ENCODE measurements at places on chromosomes 1 and 21.

GRCh38 chr1:27616441-27616840, 12.5 kb upstream of the AHDC1 start:
- no peak for DNase-seq

DNA sequence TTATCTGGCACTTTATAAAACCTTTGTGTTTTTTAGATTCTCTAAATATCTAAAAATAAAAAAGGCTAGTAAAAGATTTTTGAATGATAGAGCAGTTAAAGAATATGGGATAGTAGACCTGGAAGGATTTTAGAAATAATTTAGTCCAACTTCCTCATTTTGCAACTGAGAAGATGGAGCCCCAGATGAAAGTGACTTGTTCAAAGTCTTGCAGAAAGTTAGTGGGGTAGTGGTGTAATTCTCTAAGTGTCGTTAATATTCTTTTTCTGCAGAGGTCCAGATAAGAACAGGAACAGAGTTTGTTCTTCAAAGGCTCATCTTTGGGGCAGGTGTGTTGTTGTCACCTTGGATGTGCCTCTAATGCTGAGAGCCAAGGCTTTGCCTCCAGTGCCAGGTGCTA, 159.5 kb downstream of the DISC1 start:
- DNase-seq = no peak

GRCh38 chr1:190808035-190808434, 330.4 kb upstream of the BRINP3 start:
- DNase-seq = no peak

GRCh38 chr1:204196068-204196795, at the start of gene KISS1:
Gene KISS1 (minus strand): TSS chr1:204196491. CDS start chr1:204192876, 3,615 bp downstream.
- no peak for DNase-seq

GRCh38 chr1:12075195-12076114, 12.4 kb downstream of the TNFRSF8 start:
- no peak for DNase-seq

GRCh38 chr21:44478124-44478800, 23.0 kb downstream of the LRRC3 start:
- no peak for DNase-seq

GRCh38 chr1:9558946-9559545, 19.8 kb downstream of the SLC25A33 start:
- no peak for DNase-seq

- no peak for DNase-seq
Observed at GRCh38 chr1:193919827-193920226, 733.4 kb upstream of the B3GALT2 start.

DNA sequence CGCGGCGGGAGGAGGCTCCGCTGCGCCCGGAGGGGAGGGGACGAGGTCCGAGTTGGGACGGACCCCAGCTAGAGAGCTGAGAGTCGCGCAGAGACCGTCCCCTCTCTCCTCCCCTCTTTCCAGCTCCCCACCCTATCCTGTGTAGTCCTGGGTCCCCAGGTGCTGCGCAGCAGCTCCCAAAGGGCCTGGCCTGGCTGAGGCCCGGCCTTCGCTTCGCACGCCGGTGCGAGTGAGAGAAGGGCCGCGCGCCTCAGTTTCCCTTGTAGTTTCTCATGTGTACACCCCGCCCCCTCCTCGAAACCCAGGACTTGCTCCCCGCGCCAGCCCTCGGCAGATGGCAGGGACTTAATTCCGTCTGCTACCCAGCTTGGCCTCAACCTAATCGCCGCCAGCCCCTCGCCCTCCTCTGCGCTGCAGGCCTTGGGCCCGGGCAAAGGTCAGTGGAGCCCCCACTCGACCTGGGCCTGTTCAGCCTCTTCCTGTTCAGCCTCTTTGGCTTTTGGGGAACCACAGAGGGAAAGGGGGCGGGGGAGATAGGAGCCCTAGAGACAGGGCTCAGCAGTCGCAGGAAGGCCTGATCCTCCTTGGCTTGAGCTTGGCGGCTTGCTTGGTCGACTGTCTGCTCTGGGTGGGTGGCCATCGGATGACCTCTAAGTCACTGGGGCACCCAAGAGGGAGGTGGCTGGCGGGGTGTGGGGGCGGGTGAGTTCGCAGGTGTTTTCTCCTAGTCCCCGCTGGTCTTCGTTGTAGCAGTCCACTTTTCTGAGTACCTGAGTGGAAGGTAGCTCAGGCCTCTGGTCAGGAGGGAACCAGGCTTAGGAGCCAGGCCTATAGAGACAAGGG, 1.0 kb downstream of the ZNF687 start:
- no peak for DNase-seq

DNA sequence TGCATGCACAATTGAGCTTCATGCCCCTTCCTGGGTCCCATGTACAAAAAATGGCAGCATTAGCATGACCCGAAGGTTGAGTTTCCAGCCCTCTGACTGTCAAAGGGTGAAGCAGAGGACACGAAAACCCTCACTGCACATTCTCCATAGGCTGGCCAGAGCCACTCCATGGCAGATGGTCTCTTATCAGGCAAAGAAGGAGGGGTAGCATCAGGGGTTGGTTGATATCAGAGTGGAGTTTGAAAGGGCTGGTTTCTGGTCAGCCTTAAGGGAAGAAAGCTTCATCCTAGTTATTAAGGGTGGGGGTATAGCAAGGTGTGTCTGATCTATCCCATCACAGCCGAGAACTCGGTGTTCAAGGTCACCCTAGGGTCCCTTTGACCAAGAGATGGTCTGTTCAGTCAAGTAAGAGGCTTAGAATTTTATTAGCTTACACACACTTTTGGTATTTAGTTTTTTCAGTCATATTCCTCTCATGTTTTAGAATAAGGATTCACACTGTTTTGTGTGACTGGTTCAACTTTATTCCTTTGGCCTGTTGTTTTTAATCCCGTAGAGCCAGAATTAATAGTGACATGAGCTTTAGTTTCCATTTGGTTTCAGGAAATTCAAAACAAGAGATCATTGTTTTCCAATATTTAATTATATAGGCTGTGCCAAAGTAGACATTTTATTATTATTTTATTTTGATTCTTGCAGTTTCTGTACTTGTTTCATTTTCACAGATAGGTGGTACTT, 199.9 kb upstream of the FMN2 start:
- no peak for DNase-seq

DNA sequence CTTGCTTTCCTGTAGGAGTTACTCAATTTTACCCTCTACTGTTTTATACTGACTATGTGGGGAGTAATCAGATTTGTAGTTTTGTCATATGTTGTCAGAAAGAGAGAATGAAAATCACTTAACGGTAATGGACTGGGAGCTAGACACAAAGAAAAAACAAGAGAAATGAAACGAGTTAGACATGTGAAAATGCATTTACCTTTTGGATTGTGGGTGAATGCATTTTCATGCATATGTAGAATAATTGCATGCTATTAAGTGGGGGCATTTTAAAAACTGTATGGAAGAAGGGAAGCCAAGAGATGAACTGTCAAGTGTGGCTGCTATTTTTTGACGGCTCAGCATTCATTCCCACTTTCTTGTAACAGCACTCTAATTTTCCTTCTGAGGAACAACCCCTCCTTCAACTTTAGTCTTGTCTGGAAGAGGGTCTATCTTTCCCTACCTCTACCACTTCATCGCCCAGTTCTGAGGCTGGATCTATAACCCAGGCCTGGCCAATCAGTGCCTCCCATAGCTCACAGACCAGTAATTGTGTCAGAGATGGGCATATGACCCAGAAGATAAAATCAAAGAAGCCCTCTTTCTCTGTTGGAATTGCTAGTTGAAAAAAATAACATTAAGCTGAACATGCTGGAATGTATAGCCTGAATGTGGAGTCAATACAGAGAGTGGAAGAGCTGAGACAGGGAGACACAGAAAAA, 5.2 kb upstream of the ZNF697 start:
- no peak for DNase-seq

GRCh38 chr1:203058676-203058935, 27.2 kb downstream of the MYOG start:
- no peak for DNase-seq

DNA sequence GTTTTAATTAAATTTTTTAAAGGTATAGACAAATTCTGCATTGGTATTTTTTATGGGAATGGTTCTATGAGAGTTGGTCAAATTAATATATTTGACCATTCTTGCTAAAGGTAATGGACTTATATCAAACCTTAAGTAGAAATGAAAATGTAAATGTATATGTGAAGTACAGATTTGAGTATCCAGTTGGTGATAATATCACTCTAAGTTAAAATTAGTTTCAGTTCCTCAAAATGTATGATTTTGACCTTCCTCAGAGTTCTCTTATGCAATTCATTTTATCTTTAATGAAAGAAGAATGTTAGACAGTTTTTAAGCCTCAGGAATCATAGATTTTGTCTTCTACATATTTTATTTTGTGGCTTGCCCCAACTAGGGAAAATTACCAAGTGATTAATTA, 1291.5 kb upstream of the B3GALT2 start:
- DNase-seq = no peak

- no peak for DNase-seq
Observed at GRCh38 chr1:78009836-78010235, 5.1 kb downstream of the DNAJB4 start.

GRCh38 chr1:244599937-244600350, 53.0 kb upstream of the DESI2 start:
- DNase-seq = no peak

- no peak for DNase-seq
Observed at GRCh38 chr1:20751462-20751990, 19.0 kb upstream of the SH2D5 start.

DNA sequence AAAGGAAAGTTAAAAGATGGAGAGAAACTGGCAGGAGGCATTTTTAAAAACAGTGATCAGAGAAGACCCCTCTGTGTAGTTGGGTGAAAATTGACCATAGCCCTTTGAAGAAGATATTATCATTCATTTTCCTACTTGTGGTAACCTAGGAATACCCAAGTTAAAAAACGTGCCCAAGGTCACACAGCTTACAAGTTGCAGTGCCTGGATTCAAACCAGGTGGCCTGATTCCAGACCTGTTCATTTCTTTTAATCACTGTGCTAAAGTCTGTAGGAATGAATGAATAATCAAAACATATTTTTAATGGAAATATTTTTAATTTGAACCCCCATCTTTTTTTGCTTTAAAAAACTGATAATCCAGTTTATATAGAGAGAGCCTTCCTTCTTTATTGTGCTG, 35.6 kb downstream of the MARK1 start:
- DNase-seq = no peak

DNA sequence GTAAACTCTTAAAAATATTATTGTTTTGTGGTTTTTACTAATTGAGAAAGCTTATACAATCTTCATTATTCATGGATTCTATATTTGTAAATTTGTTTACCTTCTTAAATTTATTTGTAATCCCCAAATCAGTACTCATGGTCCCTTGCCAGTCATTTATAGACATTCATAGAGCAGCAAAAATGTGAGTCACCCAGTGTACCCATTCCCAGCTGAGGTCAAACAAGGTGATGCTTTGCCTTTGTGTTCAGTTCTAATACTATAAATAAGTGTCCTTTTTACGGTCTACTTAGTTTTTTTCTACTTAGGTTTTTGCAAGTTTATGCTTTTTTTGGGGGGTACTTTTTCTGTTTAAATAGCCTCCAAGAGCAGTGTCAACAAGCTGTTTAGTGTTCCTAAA, 36.1 kb downstream of the SORT1 start:
- no peak for DNase-seq

DNA sequence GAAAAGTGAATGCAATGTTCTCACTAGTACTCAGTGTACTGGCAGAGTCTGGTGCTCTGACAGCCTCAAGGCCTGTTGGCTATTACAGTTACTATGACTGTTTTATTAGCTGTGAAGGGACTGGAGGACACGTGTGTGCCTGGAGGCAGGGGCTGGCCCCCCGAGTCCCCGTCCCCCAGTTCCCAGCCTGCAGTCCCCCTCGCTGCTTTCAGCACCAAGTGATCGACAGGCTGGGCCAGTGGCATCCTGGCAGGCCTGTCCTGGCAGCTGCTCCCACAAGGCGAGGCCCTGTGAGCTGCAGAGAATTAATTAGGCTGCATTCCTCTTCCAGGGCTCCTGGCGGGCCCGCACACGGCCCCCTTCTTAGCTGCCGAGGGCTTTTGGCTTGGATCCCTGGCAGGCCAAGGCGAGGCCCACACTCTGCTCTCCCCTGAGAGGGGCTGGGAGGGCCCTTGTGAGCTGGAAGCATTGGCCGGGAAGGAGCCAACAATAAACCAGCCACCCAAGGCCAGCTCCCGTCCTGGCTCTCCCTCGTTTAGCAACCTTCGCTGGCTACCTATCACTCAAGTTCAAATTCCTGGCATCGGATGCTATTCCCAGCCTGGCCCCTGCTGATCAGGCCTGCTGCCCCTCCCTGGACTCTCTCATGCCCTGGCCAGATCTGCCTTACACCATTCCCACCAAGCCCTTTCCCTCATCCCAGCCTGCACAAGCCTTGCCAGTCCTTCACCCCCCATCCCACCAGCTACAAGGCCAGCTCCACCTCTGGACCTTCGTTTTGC, 9.8 kb downstream of the EDN2 start:
- DNase-seq = no peak

GRCh38 chr1:108117945-108118902, 81.9 kb downstream of the SLC25A24 start:
- no peak for DNase-seq

GRCh38 chr1:82048596-82048995, 247.9 kb downstream of the ADGRL2 start:
- no peak for DNase-seq

GRCh38 chr1:101235216-101235695, 1.6 kb upstream of the S1PR1 start:
- no peak for DNase-seq

DNA sequence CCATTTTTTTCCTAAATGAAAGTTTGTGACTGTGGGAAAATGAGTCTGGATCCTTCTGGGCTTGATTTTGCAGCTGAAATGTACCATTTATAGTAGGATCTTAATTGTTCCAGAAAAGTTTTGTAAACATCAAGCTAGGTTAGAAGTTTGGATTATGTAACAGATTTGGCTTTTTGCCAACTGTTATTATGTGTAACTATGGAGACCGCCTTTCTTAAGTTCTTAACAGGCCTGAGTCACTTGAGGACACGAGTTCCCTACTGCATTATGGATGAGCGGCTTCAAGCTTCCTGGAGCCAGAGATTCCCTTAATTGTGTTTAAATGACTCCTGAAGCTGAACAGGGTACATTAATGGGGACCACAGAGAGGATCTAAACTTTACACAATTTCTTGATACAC, 22.2 kb downstream of the SLC25A33 start:
- DNase-seq = no peak

DNA sequence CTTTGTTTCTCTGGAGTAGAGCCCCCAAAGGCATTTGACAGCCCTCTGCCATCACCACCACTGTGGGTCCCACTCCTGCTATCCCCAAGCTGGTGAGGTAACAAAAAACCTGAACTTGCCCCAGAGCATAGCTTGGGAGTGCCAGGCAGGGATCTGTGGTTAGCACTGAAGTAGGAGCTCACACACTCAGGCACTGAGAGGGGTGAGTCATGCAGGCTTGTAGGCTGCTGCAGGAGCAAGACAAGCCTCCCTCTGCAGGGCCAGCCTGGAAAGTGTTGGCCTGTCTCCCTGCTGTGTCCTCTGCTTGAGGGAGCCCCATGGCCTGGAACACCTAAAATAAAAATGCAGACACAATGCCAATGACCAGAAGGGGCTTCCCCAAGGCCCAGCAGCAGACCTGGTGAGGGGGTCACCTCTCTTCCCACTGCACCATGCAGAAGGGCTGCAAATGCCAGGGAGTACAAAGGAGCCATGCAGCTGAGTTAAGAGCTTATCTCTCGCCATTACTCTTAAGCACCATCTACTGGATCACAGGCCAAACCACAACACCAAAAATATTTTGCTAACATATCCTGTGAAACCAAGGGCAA, 108.9 kb upstream of the POGK start:
- no peak for DNase-seq

- DNase-seq = no peak
Observed at GRCh38 chr21:28016571-28016970, 976.1 kb downstream of the LTN1 start.
